ENCODE measurements at places on chromosomes 2 and 18.

- DNase-seq: no peak
Observed at GRCh38 chr2:232689152-232689910, 7.8 kb upstream of the GIGYF2 start.

DNA sequence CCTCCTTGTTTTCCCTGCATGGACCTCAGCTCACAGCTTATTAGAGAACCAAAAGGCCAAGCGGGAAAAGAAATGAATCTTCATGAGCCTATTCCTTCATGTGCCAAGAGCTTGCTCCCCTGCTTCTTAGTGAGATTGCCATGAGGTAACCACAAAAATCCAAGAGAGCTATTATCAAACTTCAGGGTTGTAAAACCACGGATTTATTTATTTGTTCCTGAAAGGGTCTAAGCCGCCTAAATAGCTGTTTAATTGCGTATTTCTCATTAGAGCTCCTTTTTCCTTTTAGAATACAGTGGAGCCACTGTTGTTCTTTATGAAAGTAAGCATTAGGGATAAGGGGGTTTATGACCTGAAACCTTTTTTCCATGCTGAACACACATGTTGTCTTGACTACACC lies 58.0 kb downstream of the SRD5A2 start:
- DNase-seq: no peak

DNA sequence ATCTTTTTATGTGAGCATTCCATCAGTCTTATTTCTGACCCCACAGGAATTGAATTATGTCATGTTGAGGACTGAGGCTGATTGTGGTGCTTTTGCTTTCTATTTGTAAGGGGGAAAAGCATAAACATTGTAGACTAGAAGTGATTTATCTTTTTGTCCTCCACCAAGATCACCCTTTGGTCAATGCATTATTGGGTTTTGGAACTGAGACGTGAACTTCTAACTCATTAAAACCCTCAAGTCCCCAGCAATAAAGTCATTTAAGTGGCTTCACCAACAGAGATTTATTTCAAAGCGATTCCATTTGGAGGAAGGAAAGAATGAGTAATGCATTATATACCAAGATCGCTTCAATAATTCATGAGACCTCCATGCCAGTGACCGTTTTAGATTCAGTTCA lies 75.5 kb upstream of the TXNDC2 start:
- DNase-seq: no peak

DNA sequence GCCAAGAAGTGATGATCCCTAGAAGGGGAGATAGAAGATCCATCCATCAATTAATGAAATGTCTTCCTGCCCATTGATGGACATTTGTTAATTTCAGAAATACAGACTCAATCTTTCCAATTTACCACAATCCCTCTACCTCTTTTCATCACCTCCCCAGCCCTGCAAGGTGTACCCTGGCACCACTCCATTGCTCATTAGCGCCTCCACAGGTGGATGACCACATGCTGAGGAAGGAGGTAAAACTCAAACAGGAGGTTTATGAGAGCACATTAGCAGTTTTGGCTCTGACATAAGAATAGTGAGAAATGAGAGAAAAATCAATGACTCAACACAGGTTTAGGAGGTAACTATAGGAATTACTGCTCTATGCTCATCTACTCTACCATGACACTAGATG lies 208.0 kb downstream of the C1D start:
- DNase-seq: no peak

DNA sequence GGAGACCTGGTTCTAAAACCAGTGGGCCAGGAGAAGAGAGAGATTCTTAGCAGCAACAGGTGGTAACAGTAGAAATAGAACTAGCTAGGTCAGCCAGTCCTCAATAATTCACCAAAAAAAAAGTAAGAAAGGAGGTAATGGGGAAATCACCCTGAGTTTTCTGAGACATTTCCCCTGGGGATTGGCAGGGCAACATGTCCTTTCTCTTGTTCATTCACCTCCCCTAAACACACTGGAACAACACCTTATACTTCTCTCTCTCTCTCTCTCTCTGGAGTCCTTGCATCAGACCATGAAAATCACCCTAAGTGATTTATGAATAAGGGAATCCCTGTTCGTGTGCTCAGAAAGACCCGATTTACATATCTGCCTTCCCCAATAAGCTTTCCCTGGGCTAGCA lies 64.8 kb downstream of the COX7A2L start:
- no peak for DNase-seq

DNA sequence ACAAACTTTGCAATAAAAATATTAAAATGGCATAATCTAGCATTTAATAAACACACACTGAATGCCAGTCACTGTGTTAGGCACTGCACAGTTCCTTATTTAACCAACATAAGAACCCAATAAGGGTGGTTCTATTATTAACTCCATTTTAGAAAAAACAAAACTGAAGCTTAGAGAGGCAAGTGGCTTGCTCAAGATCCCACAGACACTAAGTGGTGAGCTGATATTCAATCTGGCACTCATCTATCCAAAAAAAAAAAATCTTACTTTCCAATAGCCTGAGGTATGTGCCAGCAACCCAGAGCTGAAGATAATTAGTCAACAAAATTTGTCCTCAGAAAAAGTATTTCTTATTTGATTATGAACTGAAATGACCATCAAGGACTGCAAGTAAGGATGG lies 799 bp downstream of the CYTIP start:
- DNase-seq: no peak

DNA sequence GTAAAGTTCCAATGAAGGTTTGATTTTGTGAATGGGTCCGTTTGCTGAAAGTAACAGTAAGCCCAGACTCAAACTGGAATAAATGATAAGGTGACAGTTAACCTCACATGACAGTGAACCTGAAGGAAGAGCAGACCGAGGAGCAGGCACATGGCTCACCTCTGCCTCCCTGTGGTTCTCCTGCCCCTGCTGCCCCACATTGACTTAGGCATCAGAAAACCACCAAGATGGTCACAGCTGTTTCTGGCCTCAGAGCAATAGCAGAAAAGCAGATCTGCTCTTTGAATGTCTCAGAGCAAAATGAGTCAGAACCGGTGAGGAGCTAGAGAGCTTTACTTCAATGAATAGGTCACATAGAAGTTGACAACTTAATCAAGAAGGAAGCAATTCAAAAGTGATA lies 487.6 kb downstream of the METTL4 start:
- DNase-seq: no peak

DNA sequence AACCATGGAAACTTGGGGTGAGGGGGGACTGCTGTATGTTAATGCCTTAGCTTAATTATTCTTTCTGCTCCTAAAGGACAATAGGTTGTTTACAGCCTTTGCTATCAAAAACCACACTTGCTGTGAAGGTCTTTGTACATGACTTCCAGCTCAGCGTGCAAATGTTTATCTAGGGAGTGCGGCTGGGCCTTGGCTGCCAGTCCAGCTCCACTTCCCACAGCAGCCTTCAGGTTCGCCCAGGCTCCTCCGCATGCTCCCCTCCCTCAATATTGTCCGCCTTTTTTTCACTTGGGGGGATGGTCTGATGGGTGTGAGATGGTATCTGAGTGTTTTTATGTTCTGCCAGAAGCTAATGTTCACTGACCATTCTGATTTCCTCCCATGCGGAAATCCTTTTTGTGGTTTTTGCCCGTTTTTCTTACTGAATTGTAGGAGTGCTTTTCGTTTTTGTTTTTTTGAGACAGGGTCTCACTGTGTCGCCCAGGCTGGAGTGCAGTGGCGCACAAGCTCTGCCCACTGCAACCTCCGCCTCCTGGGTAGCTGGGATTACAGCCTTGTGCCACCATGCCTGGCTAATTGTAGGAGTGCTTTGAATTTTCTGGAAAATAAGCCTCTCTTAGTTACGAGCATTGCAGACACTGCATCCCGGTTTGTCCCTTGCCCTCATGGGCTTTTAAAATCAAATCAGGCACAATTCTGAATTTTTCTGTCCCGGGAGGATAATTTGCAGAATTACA lies 28.8 kb downstream of the SH3BP4 start:
- no peak for DNase-seq

DNA sequence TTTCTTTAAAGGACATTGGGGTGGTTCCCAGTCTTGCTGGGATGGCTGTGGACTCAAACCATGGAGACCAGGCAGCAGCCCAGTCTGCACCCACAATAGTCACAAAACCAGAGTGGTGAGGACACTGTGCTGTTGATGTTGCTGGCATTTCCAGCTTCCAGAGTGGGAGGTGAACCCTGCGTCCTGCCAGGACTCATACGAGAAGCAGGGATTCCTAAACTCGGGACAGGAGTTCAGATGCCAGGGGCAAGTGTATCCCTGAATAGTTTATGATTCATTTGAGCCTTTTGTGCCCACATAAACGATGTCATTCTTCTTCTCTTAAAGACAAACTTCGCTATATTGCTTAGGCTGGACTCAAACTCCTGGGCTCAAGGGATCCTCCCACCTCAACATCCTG lies 62.8 kb downstream of the TCF7L1 start:
- DNase-seq: no peak

DNA sequence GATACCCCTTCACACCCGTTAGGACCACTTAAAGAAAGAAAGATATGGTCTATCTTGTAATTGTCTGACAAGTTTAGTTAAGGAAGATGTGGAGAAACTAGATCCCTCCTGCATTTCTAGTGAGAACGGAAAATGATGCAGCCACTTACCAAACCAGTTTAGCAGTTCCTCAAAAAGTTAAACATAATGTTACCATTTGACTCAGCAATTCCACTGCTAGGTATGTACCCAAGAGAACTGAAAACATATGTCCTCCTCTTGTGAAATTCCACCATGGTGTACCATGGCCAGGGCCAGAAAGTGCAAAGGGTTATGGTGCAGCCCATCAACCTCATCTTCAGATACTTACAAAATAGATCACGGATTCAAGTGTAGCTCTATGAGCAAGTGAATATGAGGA lies 79.0 kb upstream of the ID2 start:
- DNase-seq: no peak

DNA sequence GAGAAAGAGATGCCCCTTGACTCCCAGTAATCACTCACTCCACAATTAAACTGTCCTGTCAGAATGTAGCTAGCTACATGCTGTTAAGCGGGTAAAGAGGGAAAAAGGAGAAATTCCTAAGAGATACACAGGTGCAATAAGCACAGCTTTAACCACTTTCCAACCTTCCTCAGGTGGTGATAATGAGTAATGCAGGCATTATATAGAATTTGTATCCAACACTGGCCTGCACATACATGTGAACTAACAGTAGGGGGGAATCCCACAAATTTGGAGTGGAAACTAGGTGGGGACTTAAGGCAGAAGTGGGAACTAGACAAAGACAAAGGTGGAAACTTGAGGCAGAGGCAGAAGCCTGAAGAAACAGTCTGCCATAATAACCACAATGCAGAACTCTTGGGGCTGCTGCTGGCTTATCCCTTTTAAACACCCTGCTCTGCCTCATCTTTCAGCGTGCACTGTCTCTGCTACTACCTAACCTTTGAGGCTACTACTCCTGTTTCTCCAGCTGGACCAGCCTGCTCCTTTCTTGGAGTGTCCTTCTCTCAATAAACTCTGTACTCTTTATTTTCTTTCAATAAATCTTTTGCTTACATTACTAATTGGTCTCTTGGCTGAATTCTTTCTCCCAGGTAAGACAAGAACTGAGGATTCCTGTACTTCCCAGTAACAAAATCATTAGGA lies 259.7 kb downstream of the PDE11A start:
- DNase-seq: no peak

DNA sequence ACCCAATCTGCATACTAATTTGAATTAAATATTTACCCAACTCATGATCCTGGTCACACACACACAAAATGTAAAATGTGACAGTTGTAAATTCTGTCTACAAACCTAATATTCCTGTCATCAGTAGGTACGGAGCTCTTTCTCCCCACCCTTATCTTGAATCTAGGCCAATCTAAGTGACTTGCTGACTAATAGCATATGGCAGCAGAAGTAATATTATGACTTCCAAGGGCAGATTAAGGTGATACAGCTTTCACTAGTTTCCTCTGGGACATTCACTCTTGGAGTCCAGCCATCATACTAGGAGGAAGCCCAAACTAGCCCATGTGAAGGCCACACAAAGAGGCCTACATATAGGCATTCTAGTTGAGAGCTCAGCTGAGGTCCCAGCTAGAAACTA lies 89.4 kb downstream of the TMEM131 start:
- DNase-seq: no peak

GRCh38 chr2:57185568-57185967 lies 861.0 kb upstream of the VRK2 start:
- DNase-seq: no peak

- no peak for DNase-seq
Observed at GRCh38 chr2:221572821-221573429, 821 bp upstream of the EPHA4 start.

GRCh38 chr2:183060571-183061231 lies 17.8 kb upstream of the DUSP19 start:
- DNase-seq: no peak

DNA sequence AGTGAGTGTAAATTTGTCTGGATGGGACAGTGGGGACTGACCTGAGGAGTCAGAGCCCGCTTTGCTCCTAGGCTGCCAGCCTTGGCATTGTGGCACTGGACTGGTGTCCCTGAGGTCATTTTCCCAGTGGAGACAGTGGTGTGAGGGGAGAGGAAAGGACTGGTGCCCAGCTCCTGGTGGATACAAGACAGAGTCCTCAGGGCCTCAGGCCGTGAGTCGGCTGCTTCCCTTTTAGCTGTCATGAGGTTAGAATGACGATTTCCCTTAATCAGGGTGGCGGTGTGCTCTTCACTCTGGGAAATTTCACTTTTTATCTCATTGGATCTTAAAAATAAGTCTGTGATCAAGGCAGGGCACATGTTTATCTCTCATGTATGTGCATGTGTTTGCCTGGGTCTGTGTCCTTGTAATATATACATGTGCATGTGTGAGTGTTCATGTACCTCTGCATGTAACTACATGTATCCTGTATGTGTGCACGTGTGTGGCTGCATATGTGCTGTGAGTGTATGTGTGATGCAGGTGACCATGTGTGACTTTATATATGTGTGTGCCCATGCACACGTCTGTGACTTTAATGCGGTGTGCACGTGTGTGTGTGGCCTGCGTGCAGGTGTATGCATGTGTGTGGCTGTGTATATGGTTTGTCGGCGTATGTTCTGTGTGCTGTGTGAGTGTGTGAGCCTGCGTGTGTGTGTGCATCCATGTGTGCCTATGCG lies 55.7 kb downstream of the GLI2 start:
- no peak for DNase-seq

DNA sequence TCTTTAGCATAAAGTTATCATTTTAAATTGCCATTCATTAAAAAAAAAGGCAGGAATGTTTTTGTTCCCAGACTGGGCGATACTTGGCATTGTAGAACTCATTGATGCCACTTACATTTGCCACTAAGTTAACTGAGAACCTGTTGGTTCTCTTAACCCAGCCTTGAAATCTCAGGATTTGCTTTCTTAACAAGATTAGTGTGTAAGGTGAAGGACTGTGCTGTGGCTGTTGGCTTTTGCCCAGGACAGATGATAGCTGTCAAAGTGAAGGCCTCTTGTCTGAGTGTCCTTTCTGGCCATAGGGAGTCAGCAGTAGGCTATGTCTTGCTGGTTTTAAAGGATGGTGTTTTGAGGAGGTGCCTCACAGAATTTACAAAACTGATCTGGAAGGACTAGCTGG lies 2.6 kb downstream of the DPYSL5 start:
- DNase-seq: no peak

DNA sequence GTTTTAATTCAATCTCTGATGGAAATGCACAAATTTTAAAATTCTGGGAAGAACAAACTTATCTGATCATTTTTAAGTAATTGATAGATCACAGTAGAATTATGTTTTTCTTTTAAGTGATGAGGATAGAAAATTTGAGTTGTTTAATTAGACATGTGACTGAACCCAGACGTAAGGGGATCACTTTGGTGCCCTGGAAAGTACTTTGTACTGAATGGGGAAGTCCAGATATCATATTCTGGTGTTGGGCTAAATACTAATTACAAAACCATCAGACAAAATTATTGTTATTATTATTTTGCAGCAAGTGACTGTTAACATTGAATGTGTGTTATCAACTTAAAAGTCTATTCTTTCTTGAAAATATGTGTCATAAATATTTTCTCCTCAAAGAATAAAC lies 994.6 kb downstream of the TSN start:
- no peak for DNase-seq
